CD4-positive, alpha-beta T cell treated with Interleukin-17A for 1 hour (primary cell): ENCODE measurements at places on chromosomes 6 and 20.

DNA sequence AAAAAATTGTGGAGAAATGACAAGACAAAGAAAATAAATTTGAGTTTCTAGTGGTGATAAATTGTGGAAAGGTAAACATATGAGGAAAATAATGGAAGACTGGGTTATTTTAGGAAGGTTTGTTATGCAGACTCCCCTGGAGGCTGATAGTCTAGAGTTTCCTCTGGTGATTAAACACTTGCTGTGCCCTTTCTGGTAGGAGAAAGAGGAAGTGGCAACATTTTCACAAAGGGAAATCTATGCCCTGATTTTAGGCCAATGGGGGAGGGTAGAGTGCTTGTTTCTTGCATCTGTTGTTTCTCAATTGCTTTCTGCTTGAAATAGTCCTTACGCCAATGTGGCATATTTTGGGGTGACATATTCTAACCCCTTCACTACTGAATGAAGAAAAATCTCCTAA lies 129.1 kb upstream of the DOK5 start:
- no peak for DNase-seq

DNA sequence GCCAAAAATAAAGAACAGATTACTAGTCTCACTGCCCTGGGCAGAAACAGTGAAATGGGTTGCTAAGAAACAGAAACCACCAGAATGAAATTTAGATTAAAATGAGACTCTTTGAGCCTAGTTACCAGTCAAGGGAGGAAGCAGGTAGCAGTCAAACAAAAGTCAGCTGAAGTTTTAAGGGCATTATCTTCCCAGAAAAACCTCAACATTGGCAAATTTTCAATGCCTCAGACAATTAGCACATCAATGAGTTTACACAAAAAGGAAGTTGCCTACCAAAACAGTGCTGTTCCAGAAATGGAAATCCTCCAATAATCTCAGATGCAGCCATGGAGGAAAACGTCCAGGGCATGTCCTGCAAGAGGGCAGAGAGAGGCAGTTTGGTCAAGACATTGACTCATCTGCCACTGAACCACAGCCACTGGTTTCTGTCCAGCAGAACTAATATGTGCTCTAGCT lies 399.7 kb upstream of the ADGRB3 start:
- DNase-seq, result no peak

- DNase-seq, result no peak
These were observed 57.1 kb downstream of the OGFRL1 start for GRCh38 chr6:71345476-71346333.

- DNase-seq, result no peak
These were observed 2.5 kb downstream of the CNR1 start for GRCh38 chr6:88163616-88164015.

- no peak for DNase-seq
These were observed 34.3 kb downstream of the SAMHD1 start for GRCh38 chr20:36917240-36917639.

DNA sequence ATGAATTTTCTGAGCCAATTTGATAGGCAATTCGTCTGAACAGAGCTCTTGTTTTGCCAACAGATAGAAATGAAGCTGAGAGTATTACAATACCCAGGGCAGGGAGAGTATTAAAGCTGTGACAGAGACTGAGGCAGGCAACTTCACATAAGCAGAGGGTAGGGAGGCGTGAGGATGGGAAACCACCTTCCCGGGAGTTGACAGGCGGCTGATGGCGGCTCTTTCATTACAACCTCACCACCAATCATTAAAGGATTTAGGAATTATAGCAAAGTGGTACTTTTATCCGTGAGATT lies 73.3 kb downstream of the CD83 start:
- no peak for DNase-seq

- no peak for DNase-seq
These were observed 62.7 kb downstream of the LRRC1 start for GRCh38 chr6:53857318-53858094.

DNA sequence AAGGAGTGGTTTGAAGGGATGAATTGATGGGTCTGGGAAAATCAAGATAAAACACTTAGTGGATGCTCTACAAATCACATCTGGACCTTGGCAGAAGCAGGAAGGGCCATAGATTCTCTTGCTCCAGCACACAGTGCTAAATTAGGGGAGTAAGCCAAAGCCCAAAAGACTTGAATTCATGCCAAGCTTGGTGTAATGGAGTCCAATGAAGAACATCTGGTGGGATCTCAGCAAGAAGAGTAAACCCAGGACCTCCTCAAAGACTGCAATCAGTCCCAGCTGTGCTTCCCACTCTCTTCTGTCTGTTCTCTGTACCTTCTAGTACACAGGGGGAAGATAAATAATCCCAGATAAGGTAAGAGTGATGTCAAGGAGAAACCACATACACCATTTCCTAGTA lies 683.4 kb downstream of the RNF144B start:
- DNase-seq, result no peak

GRCh38 chr6:79604583-79605037 lies 26.5 kb upstream of the SH3BGRL2 start:
- no peak for DNase-seq

DNA sequence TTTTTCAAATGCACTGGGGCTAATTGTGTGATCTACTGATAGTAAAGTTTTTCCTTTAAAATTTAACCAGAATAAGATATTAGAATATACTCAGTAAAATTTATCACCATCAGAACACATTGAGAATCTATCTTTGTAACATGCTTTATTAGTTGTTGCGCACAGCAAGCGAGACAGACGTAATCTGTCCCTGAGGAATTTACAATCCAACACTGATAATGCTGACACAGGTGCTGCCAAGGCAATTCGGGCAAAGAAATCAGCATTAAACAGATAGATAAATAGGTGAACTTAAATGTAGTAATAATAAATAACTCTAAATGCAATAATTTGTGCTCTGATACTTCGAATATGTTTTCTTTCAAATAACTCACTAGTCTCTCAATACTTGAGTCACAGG lies 607.2 kb downstream of the HTR1B start:
- DNase-seq, result no peak

DNA sequence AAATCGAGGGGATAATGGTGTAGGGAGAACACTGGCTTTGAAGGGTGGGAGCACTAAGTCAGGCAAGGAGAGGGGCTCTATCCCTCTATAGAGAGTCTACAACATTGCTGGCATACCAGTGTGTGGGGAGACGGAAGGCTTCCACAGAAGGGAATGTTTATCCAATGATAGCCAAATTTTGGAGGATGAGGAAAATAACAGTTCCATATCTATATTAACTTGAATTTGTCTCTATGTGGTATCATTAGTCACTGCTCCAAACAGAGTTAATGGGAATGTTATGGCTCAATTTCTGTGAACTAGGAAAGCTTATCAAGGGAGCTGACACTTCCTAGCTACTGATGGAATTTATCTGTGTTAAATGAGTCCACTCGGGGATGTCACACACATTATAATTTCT lies 208.9 kb upstream of the PHACTR1 start:
- DNase-seq, result no peak

GRCh38 chr20:56827763-56828162 lies 198.7 kb downstream of the TFAP2C start:
- no peak for DNase-seq

DNA sequence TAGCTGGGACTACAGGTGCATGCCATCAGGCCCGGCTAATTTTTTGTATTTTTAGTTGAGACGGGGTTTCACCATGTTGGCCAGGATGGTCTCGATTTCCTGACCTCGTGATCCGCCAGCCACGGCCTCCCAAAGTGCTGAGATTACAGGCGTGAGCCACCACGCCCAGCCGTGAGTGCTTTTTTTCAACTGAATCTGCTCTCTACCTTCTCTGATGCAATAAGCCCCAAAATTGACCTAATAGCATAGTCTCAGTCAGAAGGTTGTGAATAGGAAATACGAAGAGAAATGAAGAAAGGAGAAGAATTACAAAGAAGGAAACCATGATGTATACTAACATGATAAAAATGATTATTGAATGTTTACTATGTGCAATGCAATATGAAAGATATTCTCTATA lies 33.2 kb downstream of the BEND6 start:
- DNase-seq, result no peak

DNA sequence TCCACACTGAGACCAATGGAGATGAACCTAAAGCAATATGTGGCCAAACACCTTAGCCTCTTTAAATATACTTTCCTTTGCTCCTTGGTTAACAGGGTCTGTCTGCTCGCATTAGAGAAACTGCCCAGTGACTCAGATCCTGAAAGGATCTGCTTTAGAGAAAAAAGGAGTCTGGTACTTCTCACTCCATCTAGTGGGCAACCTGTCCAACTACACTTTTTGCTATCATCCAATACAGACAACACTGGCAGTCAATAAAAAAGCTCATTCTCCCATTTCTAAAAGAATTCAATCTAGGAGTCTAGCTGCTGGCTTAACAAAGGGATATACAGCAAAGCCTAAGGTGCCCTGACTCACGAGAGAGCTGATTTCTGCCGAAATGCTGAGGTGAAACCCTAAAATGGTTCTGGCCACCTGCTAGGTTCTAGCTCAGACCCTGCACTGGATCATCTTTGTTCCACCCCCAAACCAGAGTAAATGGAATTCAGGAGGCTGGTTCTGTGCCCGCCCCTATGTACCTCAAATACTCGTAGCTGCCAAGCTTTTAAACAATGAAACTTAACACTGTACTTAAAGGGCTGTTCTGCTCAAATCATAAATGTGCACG lies 11.5 kb downstream of the GNL1 start:
- peak; percentile 72 for DNase-seq

- no peak for DNase-seq
These were observed 4.0 kb upstream of the PCK1 start for GRCh38 chr20:57556980-57557274.

- DNase-seq, result no peak
These were observed 348.4 kb downstream of the KIF16B start for GRCh38 chr20:16224836-16225235.

DNA sequence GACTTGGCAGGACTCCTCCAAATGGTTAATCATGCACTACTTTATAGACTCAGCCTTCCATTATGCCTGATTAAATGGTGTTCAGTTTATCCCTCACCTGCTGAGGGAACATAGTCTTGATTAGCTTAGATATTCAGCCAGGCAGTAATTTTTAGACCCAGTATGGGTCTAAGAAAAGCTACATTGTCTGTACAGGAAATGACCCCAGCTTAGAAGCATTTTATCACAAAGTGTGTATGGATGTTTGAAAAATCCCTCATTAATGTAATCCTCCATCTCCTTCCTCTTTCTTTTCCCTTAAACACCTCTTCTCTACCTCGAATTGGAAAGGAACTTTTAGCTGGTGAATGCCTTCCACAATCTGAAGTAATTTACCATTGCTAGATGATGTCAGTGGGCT lies 252.2 kb upstream of the BMP2 start:
- no peak for DNase-seq

DNA sequence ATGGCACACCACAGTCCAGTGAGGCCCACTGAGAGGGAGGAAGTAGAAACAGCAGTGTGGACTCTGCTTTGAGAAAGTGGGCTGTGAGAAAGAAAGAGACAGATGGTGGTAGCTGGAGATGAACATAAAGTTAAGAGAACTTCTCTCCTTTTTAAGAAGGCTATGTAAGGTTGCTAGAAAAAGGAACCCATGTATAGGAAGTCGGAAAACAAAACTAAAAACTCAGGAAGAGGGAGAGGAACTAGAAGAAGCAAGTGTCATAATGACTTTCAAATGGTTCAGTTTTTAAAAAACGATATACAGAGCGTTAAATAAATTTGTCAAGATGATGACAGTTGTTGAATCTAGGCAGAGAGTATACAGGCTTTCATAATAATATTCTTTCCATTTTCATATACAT lies 25.4 kb upstream of the GMNN start:
- no peak for DNase-seq

DNA sequence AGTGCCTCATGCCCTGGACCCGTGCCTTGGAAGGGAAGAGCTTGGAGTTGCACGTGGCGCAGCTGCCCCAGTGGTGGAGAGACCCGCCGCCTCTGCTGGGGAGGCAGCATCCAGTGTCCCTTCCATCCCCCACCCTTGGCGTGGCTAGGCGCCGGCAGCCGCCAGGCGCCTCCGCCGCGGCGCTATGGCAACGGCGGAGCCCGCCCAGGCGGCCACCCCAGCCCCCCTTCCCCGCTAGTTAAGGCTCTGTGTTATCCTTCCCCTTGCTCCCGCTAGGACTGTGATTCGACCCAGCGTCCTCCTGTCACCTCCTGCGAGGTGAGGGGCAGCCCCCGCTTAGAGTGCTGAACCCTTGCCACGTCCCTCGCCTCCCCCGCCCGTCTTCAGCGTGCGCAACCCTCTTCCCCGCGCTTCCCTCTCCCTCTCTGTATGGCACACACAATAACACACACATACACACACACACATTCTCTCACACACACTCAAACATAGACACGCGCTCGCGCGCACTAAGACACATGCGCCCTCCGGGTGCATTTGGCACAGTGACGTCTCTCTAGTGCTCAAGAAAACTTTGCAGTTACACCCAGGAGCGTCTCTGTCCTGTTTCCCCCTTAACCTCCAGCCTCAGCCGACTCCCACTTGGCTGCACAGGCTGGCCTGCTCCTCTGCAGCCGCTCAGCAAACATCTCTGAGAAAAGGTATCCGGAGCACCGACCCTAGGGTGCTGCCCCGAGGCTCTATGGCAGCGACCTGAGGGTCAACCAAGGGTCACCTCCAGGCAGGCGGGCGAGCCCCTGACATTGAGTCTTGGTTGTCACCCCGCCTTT lies 8.5 kb downstream of the GRIK2 start:
- DNase-seq, result no peak

GRCh38 chr6:33199687-33200218 lies 712 bp downstream of the RXRB start:
- DNase-seq, result no peak

GRCh38 chr6:169778646-169779045 lies 27.2 kb downstream of the ERMARD start:
- DNase-seq, result no peak

GRCh38 chr6:45698046-45698445 lies 317.6 kb downstream of the CLIC5 start:
- no peak for DNase-seq

DNA sequence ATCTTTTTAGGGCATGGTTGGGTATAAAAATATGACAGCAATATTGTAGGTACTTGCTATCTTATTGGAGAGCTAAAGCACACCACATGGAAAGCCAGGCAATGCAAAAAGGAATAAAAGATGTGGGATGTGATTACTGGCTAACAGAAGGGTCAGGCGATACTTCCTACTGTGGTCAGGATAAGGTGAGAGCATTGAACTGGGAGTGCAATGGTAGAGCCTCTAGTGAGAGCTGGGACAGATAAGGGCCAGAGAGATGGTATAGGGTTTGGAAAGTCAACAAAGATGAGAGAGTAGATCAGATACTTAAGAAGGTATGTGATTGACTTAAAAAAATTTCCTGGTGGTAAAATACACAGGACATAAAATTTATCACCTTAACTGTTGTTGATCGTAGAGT lies 160.7 kb upstream of the MAN1A1 start:
- DNase-seq, result no peak

- no peak for DNase-seq
These were observed 79.2 kb upstream of the BACH2 start for GRCh38 chr6:90375681-90376439.

DNA sequence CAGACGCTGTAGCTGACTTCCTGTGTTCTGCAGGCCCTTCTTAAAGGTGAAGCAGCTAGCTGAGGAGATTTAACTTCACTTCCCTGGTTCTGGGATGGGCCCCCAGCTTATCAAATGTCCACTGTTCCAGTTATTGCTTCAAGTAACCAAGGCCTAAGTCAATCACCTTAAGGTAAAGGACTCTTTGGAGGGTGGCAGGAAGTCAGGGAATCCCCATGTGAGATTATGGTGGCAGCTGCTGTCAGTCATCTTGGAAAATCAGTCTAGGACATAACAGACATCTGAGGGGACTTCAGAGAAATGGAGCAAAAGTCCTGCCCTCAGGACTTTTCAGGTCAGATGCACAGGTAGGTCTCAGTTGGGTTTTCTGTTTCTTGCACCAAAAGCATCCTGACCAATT lies 3.8 kb downstream of the ELOVL5 start:
- peak; percentile 47 for DNase-seq
